Activated CD8-positive, alpha-beta memory T cell treated with anti-CD3 and anti-CD28 coated beads, Interleukin-2, amount 10 ng/mL, durations not matched to agents 7 days and 5 days (primary cell): ENCODE measurements at places on chromosomes 6 and 20. TPM values are rescaled to one million over a fixed set of nuclear protein-coding genes. Genes with fewer than 3 reads are reported as not detected.

EDN3 gene
- total RNA-seq, result not detected

CRYBG1 gene
- 62.7 TPM for total RNA-seq

FNDC11 gene
- total RNA-seq, result 0.14 TPM

PRPH2 gene
- not detected for total RNA-seq

DZANK1 gene
- 2.0 TPM for total RNA-seq

CAGE1 gene
- total RNA-seq, result 0.18 TPM

C6orf15 gene
- not detected for total RNA-seq

GRCh38 chr6:127902933-127903332 is 2.1 kb upstream of the THEMIS start:
- H3K27me3 ChIP-seq, result no peaks in the 10 kb centered on the region
- peaks cover 55% of the 10 kb centered on the region for H3K4me1 ChIP-seq
- peak overlapping the region; percentile 94 for H3K27ac ChIP-seq

- H3K27me3 ChIP-seq, result no peaks in the 10 kb centered on the region
- peak overlapping the region; percentile 94 for H3K4me3 ChIP-seq
- H3K27ac ChIP-seq, result peak overlapping the region; percentile 82
- peaks cover 99% of the 10 kb centered on the region for H3K36me3 ChIP-seq
- H3K4me1 ChIP-seq, result peaks cover 80% of the 10 kb centered on the region
Measured at GRCh38 chr20:49283176-49283702, 5.4 kb upstream of the ZNFX1 start.

DNA sequence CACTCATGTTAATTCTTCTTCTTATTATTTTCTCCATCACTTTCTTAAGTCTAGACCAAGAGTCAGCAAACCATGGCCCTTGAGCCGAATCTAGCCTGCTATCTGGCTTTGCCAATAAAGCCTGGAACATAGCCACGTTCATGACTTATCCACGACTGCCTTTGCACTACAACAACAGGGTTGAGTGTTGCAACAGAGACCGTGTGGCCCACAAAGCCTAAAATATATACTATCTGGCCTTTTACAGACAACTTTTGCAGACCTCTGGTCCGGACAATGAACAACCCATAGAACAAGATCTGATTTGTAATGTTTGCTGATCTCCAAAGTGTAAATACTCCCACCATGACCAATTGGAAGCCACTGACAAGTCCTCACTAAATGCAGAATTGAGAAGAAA is 140.5 kb upstream of the CDYL start:
- H3K27me3 ChIP-seq, result peaks cover 12% of the 10 kb centered on the region
- DNase-seq, result no peak
- H3K4me3 ChIP-seq, result no peak overlapping the region
- H3K4me1 ChIP-seq, result peaks cover 20% of the 10 kb centered on the region

DNA sequence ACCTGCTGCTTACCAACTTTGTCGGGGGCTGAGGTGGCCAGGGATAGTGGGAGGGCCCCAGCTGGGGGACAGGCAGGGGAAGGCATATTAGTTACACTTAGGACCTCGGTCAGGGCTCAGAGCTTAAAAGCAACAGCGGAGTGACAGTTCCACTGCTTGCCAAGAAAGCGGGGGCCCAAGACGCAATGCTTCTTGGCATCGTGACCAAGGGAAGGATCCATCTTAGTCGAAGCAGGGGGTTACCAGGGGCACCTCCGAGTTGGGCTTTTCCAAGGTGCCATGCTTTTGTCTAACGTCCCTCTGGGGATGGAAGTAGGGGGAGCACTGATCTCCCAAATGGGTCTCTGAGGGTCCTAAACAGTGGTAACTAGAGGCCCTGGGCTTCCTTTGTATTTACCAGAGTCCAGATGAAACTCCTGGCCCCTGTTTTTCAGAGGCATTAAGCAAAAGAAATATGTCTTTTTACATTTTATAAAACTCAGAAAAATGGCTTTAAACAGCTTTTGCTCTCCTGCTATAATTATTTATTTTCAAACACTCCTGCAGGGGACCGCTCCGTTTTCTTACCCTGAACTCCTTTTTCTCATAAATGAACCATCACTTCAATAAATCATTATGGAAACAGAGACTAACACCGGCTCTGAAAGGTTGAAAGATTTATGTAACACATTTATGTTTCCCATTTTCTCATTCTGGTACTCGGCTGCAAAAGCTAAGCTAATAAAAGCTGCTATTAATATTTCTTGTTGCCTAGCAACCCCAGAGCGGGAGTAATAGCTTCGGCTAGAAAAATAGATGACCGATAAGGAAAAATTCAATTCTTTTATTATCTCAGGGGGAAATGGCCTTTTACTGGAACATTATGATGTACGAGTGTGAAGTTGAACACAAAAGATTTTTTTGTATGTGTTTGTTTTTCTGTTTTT is 100.4 kb downstream of the TOX2 start:
- H3K4me1 ChIP-seq, result peaks cover 27% of the 10 kb centered on the region
- H3K36me3 ChIP-seq, result no peaks in the 10 kb centered on the region
- no peak overlapping the region for H3K4me3 ChIP-seq
- peaks cover 88% of the 10 kb centered on the region for H3K27me3 ChIP-seq
- DNase-seq, result no peak
- H3K27ac ChIP-seq, result no peak overlapping the region

GRCh38 chr20:52291109-52291508 is 99.5 kb upstream of the ZFP64 start:
- no peaks in the 10 kb centered on the region for H3K36me3 ChIP-seq
- no peak for DNase-seq
- H3K27me3 ChIP-seq, result no peaks in the 10 kb centered on the region

DNA sequence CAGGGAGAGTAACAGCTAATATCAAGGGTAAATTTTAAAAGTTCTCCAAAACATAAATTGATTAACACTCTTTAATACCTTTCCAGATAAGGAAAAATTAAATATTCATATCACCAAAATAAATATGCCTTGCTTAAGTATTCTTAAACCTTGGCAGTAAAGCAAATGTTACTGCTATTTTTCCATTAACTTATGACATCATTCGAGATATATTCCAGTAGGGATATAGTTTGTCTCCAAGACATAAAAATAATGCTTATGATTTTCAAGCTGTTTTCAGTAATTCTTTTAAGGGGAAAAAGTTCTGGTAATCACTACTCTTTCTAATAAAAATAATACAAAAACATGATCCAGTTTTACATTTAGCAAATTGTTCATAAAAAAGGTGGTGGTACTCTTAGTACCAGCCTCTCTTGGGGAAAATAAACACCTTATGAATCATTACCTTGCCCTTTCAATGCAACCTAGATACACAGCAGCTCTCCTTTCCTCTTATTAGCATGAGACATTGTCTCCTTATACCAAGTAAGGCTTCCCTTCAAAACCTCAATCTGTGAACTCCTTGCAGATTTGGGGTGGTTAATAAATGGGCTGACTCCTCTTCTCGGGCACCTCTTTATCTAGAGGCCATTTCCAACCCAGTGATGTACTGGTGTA is 31.5 kb upstream of the LTV1 start:
- peaks cover 8% of the 10 kb centered on the region for H3K4me1 ChIP-seq
- no peak overlapping the region for H3K4me3 ChIP-seq
- no peak overlapping the region for H3K27ac ChIP-seq
- peaks cover 10% of the 10 kb centered on the region for H3K36me3 ChIP-seq
- DNase-seq, result no peak

DNA sequence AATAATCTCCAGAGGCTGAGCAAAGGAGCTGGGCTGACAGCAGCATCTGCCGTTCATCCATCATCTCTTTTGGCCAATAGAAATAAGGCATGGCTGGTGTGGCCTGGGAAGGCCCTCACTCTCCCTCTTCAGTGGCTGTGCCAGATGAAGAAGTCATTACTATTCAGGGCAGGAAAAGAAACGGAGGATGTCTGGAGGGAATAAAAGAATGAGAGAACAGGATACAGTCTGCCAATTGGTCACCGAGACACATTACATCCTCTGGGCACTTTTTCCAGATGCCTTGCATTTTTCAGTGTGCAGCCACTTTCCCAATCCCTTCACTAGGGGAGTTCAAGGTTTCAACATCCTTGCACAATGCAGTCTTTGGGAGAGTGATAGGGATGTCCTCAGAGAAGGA is 32.2 kb upstream of the VGLL2 start:
- H3K27me3 ChIP-seq, result no peaks in the 10 kb centered on the region
- no peak overlapping the region for H3K4me3 ChIP-seq
- H3K27ac ChIP-seq, result no peak overlapping the region
- no peaks in the 10 kb centered on the region for H3K36me3 ChIP-seq
- H3K4me1 ChIP-seq, result peaks cover 3% of the 10 kb centered on the region

DNA sequence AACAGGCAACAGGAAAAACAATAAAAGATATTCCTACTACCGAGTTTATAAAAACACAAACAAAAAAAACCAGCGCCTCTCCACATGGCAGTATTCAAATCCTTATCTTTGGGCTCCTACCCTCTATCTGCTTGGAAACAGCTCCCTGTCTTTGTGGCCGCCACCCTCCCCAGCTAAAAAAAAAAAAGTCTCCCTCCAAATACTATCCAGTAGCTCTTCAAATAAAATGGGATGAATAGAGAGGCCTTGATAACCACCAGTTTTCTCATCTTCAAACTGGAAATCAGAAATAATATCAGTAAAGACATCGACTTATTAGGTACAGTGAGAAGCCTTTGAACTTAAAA is 96.2 kb downstream of the PSMG4 start:
- no peak overlapping the region for H3K4me3 ChIP-seq
- no peak for DNase-seq
- H3K36me3 ChIP-seq, result no peaks in the 10 kb centered on the region
- H3K27ac ChIP-seq, result no peak overlapping the region

DNA sequence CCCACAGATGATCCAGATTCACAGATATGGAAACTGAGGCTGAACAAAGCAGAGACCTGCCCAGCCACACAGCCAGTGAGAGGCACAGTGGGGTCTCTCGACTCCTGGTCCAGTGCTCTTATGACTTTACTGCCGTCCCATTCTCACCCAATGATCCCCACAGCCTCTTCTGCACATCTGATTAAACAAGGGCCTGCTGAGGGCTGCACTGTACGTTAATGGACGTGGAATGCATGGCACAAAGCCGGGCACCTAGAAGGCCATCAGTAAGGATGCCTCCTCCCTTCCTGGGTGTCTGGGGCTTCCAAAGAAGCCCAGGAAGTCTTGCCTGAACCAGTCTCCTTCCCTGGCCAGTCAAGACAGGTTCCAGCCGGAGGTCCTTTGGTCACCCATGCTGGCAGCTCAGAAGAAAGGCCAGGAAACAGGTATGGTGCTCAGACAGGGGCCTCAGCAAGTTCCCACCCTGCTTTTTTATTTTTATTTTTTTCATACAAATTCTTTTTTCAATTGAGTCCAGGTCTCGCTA is 3.8 kb downstream of the TFEB start:
- H3K36me3 ChIP-seq, result no peaks in the 10 kb centered on the region
- H3K4me3 ChIP-seq, result no peak overlapping the region
- no peak overlapping the region for H3K27ac ChIP-seq
- no peak for DNase-seq
- no peaks in the 10 kb centered on the region for H3K27me3 ChIP-seq
- peaks cover 43% of the 10 kb centered on the region for H3K4me1 ChIP-seq

DNA sequence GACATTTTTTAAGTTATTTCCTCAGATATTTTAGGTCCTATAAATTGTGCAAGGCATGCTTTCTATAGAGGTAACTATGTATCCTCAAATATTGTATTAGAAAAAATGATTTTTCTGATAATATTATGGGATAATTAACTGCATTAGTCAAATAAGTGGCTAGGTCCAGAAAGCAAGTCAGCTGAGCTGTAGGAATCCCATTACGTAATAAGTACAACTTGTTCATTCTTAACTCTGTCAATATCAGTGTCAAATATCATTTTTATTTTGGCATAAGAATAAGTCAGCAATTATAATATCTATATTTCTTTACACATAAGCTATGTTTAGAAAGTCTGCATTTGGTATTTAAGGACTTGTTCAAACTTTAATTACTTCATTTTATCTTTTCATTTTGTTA is 830.9 kb upstream of the GJE1 start:
- H3K4me3 ChIP-seq, result no peak overlapping the region
- no peaks in the 10 kb centered on the region for H3K4me1 ChIP-seq
- no peak for DNase-seq
- H3K36me3 ChIP-seq, result no peaks in the 10 kb centered on the region
- H3K27ac ChIP-seq, result no peak overlapping the region

GRCh38 chr20:47775039-47775438 is 10.2 kb downstream of the SULF2 start:
- DNase-seq, result no peak
- peaks cover 4% of the 10 kb centered on the region for H3K27me3 ChIP-seq
- no peaks in the 10 kb centered on the region for H3K36me3 ChIP-seq
- H3K4me3 ChIP-seq, result no peak overlapping the region
- H3K27ac ChIP-seq, result no peak overlapping the region

- no peak overlapping the region for H3K27ac ChIP-seq
- H3K36me3 ChIP-seq, result no peaks in the 10 kb centered on the region
- peaks cover 2% of the 10 kb centered on the region for H3K27me3 ChIP-seq
- H3K4me3 ChIP-seq, result no peak overlapping the region
Measured at GRCh38 chr6:37062424-37062823, 57.0 kb downstream of the FGD2 start.

DNA sequence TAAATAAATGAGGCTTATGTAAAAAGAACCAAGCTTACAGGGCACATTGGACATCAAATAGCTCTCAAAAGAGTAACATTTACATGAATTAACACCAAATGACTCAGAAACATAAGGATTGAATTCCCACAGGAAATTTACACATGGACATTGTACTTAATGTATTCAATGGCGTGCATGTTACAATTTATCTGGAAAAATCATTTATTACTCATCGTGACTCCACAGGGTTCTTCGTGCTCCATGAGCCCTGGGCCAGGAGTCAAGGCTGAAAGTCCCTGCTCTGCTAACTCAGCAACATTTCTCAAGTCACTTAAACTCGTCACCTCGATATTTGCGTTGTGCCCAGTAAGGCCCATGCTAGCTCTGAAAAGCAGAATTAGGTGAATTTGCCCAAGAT is 158.5 kb downstream of the PHACTR1 start:
- H3K27ac ChIP-seq, result no peak overlapping the region
- no peaks in the 10 kb centered on the region for H3K36me3 ChIP-seq
- H3K4me3 ChIP-seq, result no peak overlapping the region
- H3K4me1 ChIP-seq, result no peaks in the 10 kb centered on the region

DNA sequence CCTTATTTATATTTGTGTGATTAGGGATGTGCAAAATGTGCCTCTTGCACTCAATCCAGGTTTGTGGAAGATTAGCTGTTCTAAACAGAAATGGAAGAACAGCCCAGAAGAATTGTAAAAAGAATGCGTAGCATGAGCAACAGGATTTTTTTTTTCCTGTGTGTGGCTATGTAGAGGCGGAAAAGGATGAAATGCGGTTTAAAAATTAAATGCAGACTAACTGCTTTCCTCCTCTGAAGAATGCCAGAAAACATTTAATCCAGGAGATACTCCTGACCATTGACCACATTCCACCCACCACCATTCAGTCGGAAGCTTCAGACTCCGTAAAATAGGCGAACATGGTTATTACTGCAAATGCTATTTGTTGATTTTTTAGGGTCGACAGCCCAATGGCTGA is 83.4 kb downstream of the BMP6 start:
- H3K27me3 ChIP-seq, result peaks cover 29% of the 10 kb centered on the region
- H3K4me1 ChIP-seq, result no peaks in the 10 kb centered on the region
- no peak overlapping the region for H3K27ac ChIP-seq
- DNase-seq, result no peak
- no peaks in the 10 kb centered on the region for H3K36me3 ChIP-seq
- H3K4me3 ChIP-seq, result no peak overlapping the region

DNA sequence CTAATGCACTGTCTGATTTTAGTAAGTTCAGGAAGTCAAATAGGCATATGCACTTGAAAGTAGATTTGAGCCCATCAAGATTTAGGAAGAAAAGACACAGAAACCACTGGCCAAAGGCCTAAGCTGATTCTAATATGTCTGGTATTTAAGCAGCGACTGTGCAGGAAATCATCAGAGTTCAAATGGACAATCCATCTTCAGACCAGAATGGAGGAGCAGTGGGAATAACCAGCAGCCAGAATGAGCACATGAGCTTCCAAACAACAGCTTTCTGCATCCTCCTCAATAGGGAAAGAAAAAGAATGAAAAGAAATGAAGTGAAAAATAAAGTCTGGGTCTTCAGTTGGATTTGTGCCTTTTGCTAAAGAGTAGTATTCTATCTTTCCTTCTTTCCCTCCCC is 50.6 kb downstream of the SOD2 start:
- no peak for DNase-seq
- H3K4me1 ChIP-seq, result peaks cover 6% of the 10 kb centered on the region
- H3K27ac ChIP-seq, result no peak overlapping the region
- H3K4me3 ChIP-seq, result no peak overlapping the region
